ENCODE measurements at places on chromosomes 1 and 21.

DNA sequence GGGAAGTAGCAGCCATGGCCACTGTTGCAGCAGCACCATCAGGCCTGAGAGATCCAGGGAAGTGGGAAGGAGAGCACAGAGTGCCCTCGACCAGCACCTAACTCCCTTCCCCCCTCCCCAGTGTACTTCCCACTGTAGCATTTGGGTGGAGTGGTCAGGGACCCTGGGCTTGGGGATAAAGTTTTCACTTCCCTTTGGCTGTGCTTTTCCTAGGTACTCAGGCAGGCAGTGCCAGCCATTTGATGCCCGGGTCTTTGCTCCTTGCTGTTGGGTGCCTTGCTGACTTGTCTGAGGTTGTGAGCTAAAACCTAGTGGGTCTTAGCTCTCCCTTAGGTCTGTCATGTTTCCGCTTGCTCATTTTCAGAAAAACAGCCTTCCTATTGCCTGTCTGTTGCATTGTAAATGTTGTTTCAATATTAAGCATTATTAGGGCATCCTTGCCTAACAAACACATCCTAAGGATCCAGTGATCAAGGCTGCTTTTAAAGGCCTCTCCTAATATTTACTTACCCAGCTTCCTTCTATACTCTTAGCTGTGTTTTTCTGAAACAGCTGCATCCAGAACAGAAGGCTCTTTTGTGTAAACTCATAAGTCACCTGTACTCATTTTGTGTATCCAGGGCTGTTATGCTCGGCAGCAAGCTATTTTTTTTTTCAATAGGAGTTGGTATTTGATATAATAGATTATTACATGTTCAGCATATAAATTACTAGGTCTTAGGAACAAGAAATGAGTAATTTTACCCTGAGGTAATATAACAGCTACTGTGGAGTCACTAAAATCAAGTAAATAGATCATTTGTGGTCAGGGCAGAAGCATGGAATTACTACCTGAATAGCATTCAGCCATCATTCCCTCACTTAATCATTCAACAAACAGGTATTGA is 418.6 kb upstream of the PROX1 start:
- no peaks in the 10 kb centered on the region for H3K36me3 ChIP-seq
- no peak for DNase-seq
- no peak overlapping the region for H3K4me3 ChIP-seq
- no peaks in the 10 kb centered on the region for H3K27me3 ChIP-seq
- no peak overlapping the region for H3K27ac ChIP-seq
- H3K4me1 ChIP-seq, result no peaks in the 10 kb centered on the region

DNA sequence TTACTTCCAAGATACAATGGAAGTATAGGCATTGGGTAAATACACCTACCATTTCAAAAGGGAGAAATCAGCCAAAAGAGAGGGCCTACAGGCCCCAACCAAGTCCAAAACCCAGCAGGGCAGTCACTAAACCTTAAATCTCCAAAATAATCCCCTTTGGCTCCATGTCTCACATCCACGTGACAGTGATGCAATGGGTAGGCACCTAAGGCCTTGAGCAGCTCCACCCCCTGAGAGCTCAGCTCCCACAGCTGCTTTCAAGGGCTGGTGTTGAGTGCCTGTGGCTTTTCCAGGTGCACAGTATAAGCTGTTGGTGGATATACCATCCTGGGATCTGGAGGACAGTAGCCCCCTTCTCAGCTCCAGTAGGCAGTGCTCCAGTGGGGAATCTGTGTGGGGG is 72.5 kb downstream of the UROD start:
- no peaks in the 10 kb centered on the region for H3K36me3 ChIP-seq
- no peaks in the 10 kb centered on the region for H3K27me3 ChIP-seq
- H3K4me1 ChIP-seq, result no peaks in the 10 kb centered on the region

DNA sequence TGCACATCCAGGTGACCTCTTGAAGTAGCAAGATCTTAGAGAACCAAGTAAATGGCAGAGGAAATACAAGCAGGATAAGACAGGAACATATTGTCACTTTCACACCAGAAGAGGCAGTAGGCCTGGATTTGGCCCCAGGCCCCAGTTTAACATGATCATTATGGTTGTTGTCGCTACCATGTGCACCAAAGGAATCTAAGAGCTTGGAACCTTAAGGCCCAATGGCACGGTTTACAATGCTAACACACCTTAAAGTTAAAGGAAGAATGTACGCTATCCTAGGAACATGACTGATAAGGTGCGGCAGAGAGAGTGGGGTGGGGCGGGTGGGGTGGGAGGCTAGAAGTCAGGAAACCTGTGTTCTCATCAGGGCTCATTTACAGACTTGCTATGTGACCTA is 147.5 kb downstream of the ROR1 start:
- no peaks in the 10 kb centered on the region for H3K27me3 ChIP-seq
- no peaks in the 10 kb centered on the region for H3K4me1 ChIP-seq
- DNase-seq, result no peak
- H3K4me3 ChIP-seq, result no peak overlapping the region
- no peak overlapping the region for H3K27ac ChIP-seq
- no peaks in the 10 kb centered on the region for H3K36me3 ChIP-seq

- no peaks in the 10 kb centered on the region for H3K36me3 ChIP-seq
- H3K4me3 ChIP-seq, result no peak overlapping the region
- no peak overlapping the region for H3K27ac ChIP-seq
- H3K4me1 ChIP-seq, result no peaks in the 10 kb centered on the region
- DNase-seq, result no peak
Observed at GRCh38 chr1:48023488-48023887, 26.3 kb upstream of the TRABD2B start.

Measured in activated naive CD8-positive, alpha-beta T cell treated with anti-CD3 and anti-CD28 coated beads for 36 hours (primary cell).